ENCODE measurements at places on chromosomes 7 and 10.

DNA sequence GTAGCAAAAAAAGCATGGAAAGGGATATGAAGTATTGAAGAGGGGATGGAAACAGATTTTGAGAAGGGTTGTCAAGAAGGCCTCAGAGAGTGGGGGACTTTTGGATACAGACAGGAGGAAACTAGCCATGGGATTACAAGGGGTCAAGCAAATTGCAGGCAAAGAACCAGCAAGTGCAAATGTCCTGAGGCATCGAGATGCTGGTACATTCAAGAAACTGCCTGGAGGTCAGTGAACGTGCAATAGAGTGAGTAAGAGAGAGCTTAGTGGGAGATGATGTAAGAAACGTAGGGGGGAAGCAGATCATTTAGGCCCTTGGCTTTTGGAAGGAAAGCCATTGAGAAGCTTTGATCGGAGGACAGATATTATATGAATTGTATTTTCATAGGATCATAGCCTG, 227.4 kb upstream of the AGK start:
- DNase-seq: no peak

DNA sequence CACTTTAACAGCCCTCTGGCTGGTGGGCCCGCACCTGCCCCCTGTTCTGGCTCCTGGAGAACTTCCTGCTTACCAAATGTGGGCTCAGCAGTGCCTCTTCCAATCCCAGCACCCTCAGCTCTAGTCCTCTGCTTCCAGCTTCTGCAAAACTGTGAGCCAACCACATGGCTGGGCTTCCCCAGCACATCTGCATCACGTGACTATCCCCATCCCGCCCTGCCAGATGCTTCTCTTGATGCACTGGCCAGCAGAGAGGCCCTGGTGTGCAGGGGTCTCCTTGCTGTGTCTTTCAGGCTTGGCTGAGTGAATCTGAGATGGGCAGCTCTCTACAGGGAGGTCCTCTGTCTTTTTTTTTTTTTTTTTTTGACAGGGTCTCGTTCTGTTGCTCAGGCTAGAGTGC, 43.8 kb upstream of the DMBT1 start:
- no peak for DNase-seq

DNA sequence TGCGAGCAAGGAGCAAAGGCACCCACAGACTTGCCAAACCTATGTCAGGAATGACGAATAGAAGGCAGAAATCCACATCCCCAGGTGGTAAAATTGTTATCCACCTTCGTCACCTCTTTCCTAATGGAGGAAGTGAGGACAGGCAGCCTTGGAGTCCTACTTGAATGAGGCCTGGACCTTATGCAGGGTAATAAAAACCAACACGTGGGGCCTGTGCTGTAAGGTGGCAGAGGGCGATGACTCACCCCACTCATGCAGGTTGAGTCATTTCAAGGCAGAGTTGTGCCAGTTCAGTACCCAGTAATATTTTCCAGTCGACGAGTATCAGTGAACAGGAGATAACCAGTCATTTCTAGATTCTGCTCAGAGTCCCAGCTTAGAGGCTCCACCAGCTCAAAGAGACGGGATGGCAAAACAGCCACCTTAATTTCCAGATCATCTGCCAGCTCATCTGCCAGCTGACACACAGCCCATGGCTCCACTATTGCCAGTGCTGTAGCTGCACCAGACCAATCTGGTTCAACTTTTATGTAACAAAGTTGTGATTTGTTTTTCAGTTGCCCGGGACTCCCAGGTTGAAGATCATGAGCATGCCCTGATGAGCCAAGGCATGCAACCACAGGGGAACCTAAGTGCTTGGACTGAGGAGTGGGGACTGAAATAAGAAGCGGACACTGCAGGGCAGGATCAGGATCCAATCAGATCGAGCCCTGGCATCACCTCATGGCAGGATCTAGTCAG, 176.2 kb upstream of the ITGB1 start:
- DNase-seq: peak; percentile 97

GRCh38 chr7:141272417-141272816, 198.6 kb downstream of the TMEM178B start:
- DNase-seq: no peak

DNA sequence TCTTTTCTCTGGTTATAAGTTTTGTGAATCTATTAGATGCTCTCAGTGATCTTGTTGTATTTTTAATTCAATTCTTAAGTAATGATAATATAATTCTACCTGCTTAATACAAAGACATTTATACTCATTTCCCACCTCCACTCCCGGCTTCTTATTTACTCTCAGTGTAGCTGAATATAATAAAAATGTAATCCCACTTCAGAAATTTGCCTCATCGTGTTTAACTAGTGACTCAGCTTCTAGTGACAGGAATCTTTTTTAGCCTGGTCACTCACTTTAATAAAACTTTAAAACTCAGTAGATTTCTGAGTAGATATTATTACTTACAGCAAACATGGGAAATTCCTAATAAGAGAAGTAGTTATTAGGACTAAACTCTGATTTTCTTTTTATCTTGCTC, 1506.2 kb upstream of the LRRTM3 start:
- no peak for DNase-seq

DNA sequence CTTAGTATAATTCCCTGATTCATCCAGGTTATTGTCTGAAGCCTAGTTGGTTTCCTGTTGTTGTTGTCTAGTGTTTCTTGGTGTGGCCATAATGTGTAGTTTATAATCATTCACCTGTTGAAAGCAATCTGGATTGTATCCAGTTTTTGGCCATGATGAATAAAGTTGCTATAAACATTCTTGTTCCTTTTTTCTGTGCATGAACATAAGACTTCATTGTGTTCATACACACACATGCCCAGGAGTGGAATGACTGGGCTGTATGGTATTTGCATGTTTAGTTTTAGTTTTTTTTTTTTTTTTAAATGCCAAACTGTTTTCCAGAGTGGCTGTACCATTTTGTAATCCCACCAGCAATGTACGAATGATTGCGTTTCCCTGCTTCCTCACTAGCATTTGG, 349.8 kb downstream of the SDK1 start:
- DNase-seq: no peak

DNA sequence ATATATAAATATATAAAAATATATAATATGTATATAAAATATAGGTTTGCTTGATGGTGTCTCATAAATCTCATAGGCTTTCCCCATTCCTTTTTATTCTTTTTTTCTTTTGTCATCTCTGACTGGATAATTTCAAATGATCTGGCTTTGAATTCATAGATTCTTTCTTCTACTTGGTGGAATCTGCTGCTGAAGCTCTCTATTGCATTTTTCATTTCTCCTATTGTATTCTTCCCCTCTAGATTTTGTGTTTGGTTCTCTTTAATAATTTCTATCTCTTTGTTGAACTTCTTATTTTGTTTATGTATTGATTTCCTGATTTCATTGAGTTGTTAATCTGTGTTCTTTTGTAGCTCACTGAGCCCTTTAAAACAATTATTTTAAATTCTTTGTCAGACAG, 629.4 kb downstream of the GALNT17 start:
- no peak for DNase-seq

DNA sequence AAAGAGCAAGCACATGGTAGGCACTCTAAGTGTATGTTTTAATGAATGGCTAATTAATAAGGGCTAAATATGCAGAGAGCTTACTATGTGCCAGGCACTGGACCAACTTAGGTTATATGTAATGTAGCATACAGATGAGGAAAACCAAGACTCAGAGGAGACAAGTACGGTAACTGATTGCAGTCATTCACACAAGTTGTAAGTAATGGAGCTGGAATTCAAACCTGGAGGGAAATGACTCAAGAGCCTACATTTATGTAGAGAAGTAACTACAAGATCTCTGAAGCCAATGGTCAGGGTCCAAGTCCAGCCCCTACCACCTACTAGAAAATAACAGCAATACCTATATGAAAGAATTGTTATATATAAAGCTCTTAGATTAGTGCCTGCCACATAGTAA, 97.3 kb upstream of the KCNIP2 start:
- no peak for DNase-seq

DNA sequence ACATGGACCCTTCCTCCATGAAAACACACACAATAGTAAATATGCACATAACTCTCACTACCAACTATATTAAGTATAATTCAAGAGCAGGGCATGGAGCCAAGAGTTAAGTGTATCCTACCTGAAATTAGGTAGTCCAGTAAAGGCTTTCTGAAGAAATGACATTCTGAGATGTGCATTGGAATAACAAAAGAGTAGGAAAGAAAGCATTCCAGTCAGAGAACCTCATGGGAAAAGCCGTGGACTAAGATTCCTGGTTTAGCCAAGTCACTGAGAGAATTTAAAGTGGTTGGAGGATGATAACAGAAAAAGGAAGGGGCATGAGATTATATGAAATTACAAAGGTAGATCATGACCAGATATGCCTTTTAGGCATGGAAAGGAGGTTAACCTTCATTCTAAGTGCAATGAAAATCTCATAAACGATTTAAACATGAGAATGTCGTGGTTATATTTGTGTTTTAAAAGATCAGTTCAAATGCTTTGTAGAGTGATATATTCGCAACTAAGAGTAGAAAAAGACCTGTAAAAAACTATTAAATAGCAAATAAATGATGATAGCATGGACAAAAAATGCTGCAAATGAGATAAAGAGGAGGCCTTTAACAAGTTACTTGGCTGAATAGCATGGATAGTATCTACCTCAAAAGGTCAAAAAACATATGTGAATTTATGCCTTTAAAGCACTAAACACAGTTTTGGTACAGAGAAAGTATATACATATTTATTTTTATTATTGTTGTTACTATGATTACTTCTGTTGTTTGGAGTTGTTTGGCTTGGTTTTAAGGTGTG, 767.4 kb upstream of the GHITM start:
- no peak for DNase-seq

DNA sequence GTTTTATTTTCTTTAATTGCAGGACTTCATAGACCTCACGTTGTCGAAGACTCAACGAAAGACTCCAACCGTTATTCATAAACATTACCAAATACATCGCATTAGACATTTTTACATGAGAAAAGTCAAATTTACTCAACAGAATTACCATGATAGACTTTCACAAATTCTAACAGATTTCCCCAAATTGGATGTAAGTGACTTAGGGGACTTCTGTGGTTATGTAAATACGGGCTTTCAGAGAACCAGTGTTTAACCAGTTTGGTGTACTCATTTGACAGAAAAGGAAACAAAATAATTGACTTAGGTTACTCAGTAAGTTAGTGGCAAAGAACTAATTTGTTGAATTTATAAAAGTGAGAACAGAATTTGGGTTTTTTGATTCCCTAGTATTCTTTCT, 4.2 kb downstream of the GTPBP4 start:
- DNase-seq: no peak

- no peak for DNase-seq
Observed at GRCh38 chr7:102983602-102984001, 70.8 kb downstream of the LRRC17 start.

DNA sequence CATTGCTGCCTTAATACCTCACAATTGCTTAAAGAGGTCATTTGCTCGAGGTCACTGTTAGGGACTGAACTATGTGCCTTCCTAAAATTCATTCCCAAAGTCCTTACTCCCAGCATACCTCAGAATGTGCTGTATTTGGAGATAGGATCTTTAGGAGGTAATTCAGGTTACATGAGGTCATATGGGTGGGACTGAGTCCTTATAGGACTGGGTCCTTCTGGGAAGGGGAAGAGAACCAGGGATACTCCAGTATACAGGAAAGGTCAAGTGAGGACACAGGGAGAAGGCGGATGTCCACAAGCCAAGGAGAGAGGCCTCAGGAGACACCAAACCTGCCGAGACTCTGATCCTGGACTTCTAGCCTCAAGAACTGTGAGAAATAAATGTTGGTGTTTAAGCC, 253.3 kb downstream of the PRPF18 start:
- DNase-seq: no peak

DNA sequence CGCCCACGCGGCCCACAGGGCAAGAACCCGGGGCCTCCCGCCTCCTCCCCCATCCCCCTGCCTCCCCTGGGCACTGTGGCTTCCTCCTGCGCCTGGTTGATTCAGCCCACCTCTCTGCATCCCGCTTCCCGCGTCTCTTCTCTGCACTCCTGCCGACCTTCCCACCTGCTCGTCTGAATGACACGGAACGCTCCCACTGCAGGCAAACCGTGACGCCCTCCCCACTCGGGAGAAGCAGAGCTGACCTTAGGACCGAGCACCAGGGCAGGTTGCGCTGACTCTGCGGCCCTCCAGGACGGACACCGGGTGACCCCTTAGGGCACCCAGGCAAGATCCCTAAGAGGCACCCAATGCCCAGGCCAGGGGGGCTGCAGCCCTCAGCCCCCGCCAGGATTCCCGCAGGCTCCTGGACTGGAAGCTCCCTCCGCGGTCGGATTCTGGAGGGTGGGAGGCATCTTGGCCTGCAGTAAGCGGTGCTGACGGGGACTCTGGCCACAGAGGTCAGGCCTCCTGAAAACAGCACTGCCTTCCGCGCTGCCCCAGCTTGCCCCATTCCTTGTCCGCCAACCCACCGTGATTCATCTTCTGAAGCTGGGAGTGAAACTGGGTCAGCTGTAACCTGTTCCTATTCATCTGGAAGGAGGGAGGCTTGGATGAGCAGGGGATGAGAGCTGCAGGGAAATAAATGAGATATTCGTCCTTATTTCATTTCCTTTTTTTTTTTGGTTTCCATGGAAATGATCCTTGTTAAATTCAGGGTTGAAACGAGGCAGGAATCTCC, 990 bp downstream of the CALML3 start:
- no peak for DNase-seq

- no peak for DNase-seq
Observed at GRCh38 chr10:105834261-105835059, 1193.4 kb downstream of the SORCS3 start.

DNA sequence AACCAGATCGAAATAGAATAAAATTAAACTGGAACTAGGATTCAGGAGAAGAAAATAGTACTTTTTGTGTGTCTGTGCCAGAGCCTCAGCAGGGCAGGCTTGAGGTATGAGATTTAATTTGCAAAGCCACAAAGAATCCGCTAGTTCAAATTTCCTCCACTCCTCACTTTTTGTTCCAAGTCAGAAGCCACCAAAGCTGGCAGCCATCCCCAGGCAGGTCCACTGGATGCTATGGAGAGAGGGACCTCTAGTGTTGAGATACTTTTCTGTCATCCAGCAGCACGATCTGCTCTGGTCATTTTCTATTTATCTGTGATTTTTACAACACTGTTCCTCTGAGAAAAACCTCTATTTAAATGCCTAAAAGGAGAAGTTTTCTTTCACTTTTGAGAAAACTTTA, 147.9 kb upstream of the FRMD4A start:
- peak; percentile 24 for DNase-seq

DNA sequence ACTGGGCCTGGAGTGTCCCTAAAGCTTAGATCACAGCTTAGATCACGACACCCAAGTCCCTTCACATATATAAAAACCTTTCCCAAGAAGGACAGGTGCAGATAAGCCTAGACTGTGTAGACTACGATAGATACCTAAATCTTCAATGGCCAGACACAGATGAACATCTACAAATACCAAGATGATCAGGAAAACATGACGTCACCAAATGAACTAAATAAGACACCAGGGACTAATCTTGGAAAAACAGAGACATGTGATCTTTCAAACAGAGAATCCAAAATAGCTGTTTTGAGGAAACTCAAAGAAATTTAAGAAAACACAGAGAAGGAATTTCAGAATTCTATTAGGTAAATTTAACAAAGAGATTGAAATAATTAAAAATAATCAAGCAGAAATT, 1082.6 kb upstream of the PHF14 start:
- DNase-seq: no peak

All from activated CD4-positive, alpha-beta T cell treated with anti-CD3 and anti-CD28 coated beads, Interleukin-2, Interleukin-6, amounts not matched to agents 100 ng/mL and 50 ng/mL, durations not matched to agents 16 hours and 8 hours (primary cell).